GM23248 (cell line): ENCODE measurements at places on chromosomes 4 and X. TPM values are rescaled to one million over a fixed set of nuclear protein-coding genes. Genes with fewer than 3 reads are reported as not detected.

DNA sequence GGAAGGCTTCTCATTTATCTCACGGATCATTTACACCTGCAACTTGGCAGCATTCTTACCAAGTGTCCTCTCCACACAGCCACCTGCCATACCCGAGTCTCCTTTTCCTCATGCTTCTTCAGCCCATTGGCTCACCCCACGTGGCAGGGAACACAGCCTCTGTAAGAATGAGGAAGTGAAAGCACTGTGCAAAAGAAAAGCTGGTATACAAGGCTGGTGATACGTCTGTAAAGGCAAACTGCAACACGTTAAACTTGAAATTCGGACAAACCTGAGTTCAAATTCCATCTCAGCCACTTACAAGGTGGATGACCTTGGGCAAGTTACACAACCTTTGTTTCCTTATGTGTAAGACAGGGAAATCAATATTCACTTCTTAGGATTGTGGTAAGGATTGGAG is 164.0 kb upstream of the RASGEF1B start:
- no peak for DNase-seq

- DNase-seq = no peak
These were observed 23.6 kb downstream of the SH3BP2 start for GRCh38 chr4:2816401-2816954.

- peak; percentile 70 for DNase-seq
These were observed 11.6 kb downstream of the SMIM20 start for GRCh38 chr4:25925486-25926201.

GRCh38 chr4:140005699-140006098 is 148.3 kb downstream of the MAML3 start:
- no peak for DNase-seq

LETM1 gene
- 19.0 and 20.8 TPM in 2 replicates for polyA plus RNA-seq

DNA sequence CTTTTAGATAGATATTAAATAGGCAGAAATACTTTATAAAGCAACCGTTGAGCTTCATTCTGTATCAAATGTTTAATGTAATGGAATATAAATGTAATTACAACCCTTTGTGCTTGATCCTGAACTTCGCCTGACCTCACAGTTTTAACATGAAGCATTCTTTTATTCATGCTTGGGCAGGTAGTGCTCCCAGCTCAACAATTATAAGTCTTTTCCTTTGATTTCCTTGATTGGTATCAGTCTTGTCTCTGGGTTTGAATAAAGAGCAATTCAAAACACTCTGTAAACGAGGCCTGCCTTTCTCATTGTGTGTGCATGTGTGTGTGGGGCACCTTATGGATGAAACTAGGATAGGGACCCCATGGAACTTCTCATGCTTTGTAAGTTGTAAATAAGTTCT is 6.8 kb downstream of the METAP1 start:
- DNase-seq = no peak

DNA sequence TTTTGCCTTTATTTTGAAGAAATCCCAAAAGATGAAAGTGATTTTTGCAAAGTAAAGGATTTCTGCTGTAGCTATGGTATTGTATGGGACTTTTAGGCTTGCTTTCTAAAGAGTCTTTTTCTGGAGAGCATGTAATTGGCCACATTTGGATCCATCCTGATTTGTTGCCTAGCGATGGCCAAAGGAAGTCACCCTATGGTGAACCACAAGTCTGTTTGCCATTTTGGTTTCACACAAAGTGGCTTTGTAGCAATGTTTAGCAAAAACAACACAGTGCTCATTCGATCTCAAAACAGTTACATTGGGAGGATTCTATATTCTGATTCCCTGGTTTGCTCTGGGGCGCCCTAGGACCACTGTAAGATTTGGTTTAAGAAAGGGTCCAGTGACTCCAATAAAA is 44.1 kb upstream of the INTS6L start:
- no peak for DNase-seq

VMA21 gene
- 33.6 and 36.7 TPM in 2 replicates for polyA plus RNA-seq

DNA sequence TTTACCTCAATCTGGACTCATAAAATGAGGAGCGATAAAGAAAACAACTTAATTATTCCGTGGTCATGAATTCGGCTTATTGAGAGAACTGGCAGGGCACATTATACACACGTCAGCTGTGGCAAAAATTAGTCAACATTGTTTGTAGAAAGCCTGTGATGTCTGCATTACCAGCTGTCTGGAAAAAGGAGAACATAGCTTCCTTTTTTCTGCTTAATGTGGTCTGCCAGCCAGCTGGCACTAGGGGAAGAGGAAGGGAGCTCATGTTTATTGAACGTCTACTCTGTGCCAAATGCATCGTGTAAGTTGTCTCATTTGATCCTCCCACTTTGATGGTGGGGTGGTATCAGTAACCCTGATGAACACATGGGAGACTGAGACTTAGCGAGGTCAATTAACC is 367.6 kb downstream of the ARHGAP24 start:
- peak; percentile 76 for DNase-seq

TMPRSS11F gene
- not detected in 2 replicates for polyA plus RNA-seq

TLL1 gene
- not detected in 2 replicates for polyA plus RNA-seq

DNA sequence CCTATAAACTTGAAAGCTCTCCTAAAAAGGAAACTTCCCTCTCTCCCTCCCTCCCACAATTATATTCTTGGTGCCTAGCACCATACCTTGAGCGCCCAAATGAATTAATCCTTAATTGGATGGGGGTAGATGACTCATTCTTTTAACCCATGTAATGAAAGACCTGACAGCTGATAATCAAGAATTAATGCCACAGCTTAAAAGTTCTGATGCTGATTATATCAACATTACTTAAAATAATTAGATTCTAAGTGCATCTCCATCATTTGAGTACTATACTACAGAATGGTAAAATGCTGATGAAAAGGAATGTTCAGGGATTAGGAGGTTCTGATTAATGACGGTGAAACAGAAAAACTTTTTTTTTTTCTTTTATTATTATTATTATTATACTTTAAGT is 117.0 kb downstream of the ENOX2 start:
- DNase-seq = no peak

DNA sequence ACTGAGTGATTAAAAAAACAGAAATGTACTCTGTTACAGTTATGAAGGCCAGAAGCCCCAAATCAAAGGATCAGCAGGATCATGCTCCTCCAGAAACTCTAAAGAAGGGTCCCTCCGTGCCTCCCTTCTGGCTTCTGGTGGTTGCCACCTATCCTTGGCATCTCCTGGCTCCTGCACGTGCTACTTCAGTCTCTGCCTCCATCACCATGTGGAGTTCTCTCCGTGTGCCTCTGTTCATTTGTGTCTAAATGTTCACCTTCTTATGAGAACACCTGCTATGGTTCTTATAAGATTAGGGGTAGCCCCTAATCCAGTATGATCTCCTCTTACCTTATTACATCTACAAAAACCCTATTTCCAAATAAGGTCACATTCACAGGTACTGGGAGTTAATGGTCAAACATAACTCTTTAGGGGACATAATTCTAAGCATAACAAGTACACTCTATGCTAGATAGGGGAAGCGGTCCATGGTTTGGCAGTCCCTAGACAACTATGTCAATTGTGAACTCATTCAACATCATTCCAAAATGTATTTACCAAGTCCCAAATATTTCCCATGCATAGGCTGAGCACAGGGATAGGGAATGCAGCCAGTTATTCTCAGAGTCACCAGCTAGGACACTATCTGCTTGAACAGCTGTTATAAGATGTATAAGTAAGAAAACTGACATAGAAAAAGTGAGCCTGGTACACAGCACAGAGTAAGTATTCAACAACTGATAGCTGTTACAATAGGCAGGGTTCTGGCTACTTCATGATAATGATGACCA is 295.5 kb upstream of the BOD1L1 start:
- no peak for DNase-seq

GRCh38 chrX:22110729-22111494 is 78.8 kb downstream of the PHEX start:
- DNase-seq = peak; percentile 26

DNA sequence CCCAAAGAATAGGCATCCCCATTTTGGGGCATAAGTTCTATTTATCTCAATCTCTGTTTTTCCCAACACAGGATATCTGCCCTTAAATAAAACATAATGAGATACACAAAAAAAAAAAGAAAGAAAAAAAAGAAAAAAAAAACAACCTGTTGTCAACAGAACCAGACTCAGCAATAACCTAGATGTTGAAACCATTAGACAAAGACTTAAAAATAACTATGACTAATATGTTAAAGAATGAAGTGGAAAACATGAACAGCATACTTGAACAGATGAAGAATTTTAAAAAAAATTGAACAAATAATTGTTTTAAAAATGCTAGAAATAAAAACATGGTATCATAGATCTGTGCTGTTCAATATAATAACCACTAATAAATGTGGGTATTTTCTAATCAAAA is 93.4 kb upstream of the RXFP1 start:
- DNase-seq = peak; percentile 47

P2RY10 gene
- polyA plus RNA-seq = not detected in 2 replicates

DNA sequence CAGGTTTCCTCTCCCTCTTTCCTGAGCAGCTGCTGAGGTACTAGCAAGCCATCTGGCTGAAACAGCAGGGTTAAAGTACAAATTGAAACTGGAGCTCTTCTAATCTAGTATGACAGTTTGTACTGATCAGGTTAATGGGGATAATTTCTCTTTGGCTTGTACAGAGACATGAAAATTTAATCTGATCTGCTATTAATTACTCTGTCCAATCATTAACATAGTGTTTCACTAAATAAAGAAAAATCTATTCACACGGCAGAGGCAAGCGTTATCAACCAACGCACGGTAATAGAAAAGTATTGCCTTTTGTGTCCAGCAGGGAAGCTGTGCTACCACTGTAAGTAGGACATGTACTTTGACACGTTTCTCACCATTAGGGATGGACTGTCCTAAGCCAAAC is 71.1 kb downstream of the IGSF1 start:
- no peak for DNase-seq

BEX1 gene
- 79.4 and 79.9 TPM in 2 replicates for polyA plus RNA-seq

PSAPL1 gene
- not detected in 2 replicates for polyA plus RNA-seq

PAGE4 gene
- not detected in 2 replicates for polyA plus RNA-seq

XKRX gene
- polyA plus RNA-seq = not detected in 2 replicates

CLOCK gene
- polyA plus RNA-seq = 16.2 and 16.5 TPM in 2 replicates

GRCh38 chr4:155667568-155668511 is 1.2 kb downstream of the GUCY1A1 start:
- DNase-seq = peak; percentile 45

GRCh38 chr4:151022586-151022985 is 7.5 kb upstream of the LRBA start:
- no peak for DNase-seq

PAGE2 gene
- not detected in 2 replicates for polyA plus RNA-seq
